ENCODE measurements at places on chromosomes 11 and 22. TPM values are rescaled to one million over a fixed set of nuclear protein-coding genes. Genes with fewer than 3 reads are reported as not detected.

GRCh38 chr11:128956401-128957201 is 13.9 kb upstream of the TP53AIP1 start:
- H3K36me3 ChIP-seq: no peaks in the 10 kb centered on the region
- peak; percentile 78 for DNase-seq
- H3K27me3 ChIP-seq: peaks cover 10% of the 10 kb centered on the region

DNA sequence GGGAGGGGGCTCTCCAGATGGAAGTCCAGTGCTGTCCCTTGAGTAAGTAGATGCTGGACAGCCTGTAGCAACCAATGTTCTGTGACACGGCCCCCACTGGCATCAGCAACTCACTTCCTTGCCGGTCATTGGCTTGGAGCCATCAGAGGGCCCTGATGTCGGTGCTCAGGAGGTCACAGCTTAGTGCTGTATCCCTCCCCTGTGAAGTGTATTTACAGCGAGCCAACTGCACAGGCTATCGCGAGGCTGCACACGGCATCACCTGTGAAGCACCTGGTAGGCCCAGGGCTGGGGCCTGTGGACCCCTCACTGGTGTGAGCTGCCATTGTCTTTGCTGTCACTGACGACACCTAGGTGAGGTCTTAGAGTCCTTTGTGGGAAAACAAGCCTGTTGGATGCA is 13.4 kb upstream of the ACR start:
- no peak overlapping the region for H3K4me3 ChIP-seq
- DNase-seq: no peak
- peaks cover 17% of the 10 kb centered on the region for H3K36me3 ChIP-seq
- no peaks in the 10 kb centered on the region for H3K4me1 ChIP-seq
- H3K27me3 ChIP-seq: peaks cover 13% of the 10 kb centered on the region
- no peak overlapping the region for H3K27ac ChIP-seq

DNA sequence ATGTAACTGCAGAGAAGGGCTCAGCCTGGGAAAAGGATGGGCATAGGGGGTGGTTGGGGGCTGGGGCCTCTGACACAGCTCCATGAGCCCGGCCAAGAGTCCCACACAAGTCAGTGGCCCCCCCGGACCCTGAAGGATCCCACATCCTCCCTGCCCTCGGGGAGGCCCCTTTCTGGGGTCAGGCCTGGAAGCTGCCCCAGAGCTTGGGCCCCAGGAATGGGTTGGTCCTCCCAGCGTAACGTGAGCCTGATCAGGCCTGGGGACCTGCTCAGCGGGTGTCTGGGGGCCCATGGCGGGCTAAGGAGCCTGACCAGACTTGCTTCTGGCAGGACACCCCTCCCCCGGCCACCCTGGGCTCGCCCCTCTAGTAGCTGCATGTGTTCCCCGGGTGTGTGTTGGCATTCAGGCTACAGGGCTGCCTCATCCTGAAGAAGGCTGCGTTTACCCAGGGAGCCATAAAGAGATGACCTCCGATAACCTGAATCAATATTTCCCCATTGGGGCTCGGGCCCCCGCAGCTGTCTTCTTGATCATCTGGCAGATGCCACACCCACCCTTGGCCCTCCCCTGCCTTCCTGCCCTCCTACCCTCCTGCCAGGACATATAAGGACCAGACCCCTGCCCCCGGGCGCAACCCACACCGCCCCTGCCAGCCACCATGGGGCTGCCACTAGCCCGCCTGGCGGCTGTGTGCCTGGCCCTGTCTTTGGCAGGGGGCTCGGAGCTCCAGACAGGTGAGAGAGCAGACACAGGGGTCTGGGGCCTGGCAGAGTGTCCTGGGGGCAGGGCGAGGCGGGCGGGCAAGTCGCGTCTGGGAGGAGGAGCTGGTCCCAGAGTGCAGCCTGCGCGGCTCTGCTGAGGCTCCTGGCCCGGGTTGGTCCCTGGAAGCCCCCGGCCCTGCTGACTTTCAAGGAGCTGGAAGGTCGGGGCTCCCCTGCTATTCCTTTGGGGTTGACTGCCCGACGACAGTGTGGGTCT is at the start of gene MUC2:
Gene MUC2, plus strand, starts transcription at position 631 of the 978 bp plus-strand sequence.
- no peaks in the 10 kb centered on the region for H3K27me3 ChIP-seq
- H3K27ac ChIP-seq: no peak within 1 kb of the TSS
- H3K4me1 ChIP-seq: peaks cover 11% of the 10 kb centered on the region
- H3K36me3 ChIP-seq: no peaks in the 10 kb centered on the region
- no peak for DNase-seq

DNA sequence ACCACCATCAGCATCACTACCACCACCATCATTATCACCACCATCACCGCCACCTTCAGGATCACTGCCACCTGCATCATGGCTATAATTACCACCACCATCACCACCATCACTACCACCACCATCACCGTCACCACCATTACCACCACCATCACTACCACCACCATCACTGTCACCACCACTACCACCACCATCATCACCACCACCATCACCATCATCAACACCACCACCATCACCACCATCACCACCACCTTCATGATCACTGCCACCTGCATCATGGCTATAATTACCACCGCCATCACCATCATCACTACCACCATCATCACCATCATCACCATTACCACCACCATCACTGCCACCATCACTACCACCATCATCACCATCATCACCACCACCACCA is 23.5 kb downstream of the CACNG2 start:
- DNase-seq: no peak
- no peak overlapping the region for H3K27ac ChIP-seq
- H3K27me3 ChIP-seq: peaks cover 42% of the 10 kb centered on the region
- no peaks in the 10 kb centered on the region for H3K4me1 ChIP-seq
- H3K36me3 ChIP-seq: no peaks in the 10 kb centered on the region

Gene RHOD
- 5.3 TPM for total RNA-seq

DNA sequence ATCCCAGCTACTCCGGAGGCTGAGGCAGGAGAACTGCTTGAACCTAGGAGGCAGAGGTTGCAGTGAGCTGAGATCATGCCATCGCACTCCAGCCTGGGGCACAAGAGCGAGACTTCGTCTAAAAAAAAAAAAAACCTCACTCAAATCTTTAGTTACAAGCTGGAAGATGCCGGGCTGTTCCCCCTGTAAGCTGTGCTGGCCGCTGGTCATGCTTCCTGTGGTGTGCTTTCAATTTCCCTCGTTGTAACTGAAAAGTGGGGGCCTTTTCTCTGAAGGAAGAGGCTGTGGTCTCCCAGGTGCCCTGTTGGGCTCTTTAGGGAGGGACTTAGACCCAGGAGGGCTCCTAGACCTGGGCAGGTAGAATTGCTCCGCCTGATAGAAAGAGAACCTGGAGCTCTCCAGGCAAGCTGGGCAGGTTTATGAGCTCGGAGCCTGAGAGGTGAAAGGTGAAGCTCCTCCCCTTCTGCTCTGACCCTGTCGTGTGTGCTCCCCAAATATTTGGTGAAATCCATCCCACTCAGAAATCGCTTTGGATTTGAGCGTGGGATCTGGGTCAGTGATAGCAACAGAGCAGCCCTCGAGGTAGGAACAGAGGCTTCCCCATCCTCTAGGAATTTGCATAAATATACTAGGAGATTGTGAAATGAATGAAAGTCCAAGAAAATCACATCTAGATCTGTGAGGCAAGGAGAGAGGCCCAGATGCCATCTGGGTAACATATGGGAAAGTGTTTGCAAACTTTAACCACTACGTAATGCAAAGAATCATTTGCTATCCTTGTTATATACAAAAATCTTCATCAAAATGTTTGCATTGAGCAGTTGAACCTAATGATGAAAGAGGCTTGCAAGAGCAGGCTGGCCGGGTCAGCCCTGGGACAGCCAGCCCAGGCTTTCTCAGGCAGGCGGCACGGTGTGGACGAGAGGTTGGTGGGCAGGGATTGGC is 154.3 kb downstream of the FBXO7 start:
- no peaks in the 10 kb centered on the region for H3K36me3 ChIP-seq
- H3K27ac ChIP-seq: peak overlapping the region; percentile 100
- DNase-seq: peak; percentile 97
- no peaks in the 10 kb centered on the region for H3K27me3 ChIP-seq

DNA sequence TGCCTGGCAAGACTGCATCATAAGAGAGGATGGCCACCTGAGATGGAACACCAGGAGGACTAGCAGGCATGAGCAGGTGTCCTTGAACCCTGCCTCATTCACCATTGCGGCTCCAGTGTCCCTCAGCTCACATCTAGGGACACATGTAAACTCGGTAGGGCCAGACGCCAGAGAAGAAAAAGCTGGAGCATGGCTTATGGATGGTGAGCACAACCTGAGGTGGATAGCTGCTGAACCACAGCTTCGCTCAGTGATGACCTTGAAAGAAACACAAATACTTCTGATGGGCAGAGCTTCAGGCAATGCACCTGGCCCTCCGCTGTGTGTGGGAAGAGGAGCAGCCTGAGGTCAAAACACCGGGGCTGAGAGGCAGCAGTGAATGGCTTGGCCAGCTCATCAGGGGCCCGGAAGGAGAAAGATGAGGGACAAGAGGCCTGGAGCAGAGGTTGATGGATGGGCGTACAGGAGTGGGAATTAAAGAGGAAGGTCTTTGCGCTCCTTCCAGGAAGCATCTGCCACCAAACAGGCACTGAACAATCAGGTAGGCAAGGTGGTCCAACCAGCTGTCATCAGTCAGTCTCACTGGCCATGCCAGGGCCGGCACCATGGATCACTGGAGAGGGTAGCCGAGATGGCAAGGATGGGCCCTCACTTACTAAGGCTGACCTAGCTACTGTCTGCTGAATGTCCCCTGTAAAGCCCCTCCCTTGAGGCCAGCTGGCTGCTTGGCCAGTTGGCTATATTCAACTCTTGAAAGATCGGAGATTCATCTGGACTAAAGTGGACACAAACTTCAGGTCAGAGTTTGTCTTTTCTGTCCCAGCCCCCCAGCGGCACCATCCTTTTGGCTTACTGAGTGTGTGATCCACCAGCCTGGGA is 89.7 kb downstream of the MYEOV start:
- 0 out of 2 replicates have a peak, but pooled peaks cover 2% of the 10 kb centered on the region for H3K4me1 ChIP-seq
- H3K4me3 ChIP-seq: no peak overlapping the region
- H3K36me3 ChIP-seq: no peaks in the 10 kb centered on the region
- H3K27me3 ChIP-seq: no peaks in the 10 kb centered on the region
- no peak overlapping the region for H3K27ac ChIP-seq

DNA sequence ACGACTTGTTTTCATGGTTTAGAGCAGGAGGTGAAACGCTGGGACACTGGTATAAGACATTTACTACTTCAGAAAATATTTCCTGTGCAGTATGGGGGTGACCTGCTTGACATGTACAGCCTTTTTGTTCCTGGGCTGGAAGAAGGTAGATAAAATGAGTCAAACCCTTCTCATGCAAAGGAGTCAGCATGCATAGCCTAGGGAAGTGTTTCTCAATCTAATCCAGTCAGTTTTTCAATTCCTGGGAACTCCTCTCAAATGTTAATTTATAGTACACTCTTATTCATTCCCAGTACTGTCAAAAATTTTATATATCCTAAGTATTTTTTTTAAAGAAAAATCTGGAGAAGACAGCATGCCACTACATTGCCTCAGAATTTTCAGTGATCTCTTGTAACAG is 154.7 kb upstream of the GUCY1A2 start:
- DNase-seq: no peak
- H3K27ac ChIP-seq: no peak overlapping the region
- H3K4me3 ChIP-seq: no peak overlapping the region
- H3K36me3 ChIP-seq: no peaks in the 10 kb centered on the region

Gene LRFN4
- total RNA-seq: 7.8 TPM

- H3K27ac ChIP-seq: peak overlapping the region; percentile 93
- no peaks in the 10 kb centered on the region for H3K27me3 ChIP-seq
- peak; percentile 32 for DNase-seq
- no peaks in the 10 kb centered on the region for H3K4me1 ChIP-seq
- peaks cover 2% of the 10 kb centered on the region for H3K36me3 ChIP-seq
These were observed 1.3 kb downstream of the WEE1 start for GRCh38 chr11:9574622-9575259.

Gene CDON
- 3.8 TPM for total RNA-seq

- H3K36me3 ChIP-seq: no peaks in the 10 kb centered on the region
- peak; percentile 80 for DNase-seq
- peaks cover 13% of the 10 kb centered on the region for H3K4me1 ChIP-seq
- no peaks in the 10 kb centered on the region for H3K27me3 ChIP-seq
- H3K27ac ChIP-seq: peak overlapping the region; percentile 93
- H3K4me3 ChIP-seq: no peak overlapping the region
These were observed 4.6 kb upstream of the RNF185 start for GRCh38 chr22:31155422-31155821.

DNA sequence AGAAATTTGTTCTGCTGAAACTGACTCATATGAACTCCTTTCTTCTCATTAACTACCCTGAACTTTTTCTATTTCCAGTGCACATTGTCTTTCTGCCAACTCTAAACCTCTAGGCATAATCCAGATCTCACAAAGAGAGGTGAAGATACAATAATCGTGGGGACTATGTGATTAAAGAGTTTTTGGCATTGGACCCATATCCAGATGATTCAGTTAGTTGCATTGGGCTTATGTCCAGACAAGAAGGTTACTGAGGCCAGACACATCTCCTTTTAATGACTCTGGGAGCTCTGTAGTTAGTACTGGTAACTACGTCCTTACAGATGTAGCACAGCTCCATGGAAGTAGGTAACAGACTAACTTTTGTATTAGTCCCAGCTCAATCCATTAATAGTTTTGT is 273.0 kb downstream of the CASP12 start:
- no peak overlapping the region for H3K27ac ChIP-seq
- H3K36me3 ChIP-seq: no peaks in the 10 kb centered on the region
- H3K27me3 ChIP-seq: no peaks in the 10 kb centered on the region
- DNase-seq: peak; percentile 41

DNA sequence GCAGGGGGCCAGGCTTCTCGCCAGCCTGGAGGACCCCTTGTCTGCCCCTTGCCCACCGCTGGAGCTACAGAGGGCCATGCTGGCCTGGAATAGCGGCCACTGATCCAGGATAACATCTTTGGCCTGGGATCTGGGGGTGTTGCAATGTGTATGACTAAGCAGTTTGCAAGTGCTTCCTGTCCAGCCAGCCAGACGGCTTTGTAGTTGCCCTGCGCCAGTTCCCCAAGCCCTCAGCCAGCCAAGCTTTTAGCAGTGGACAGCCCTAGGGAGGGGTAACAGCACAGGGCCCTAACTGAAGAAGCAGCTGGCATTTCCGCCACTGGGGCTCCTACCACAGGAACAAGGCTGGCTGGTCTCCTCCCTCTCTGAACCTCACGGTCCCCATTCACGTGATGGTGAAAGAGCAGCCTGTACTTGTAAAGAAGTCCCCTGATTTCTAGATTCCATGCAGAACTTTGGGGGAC is 32.1 kb downstream of the UQCR10 start:
- H3K4me3 ChIP-seq: no peak overlapping the region
- H3K27ac ChIP-seq: peak overlapping the region; percentile 86
- peaks cover 12% of the 10 kb centered on the region for H3K4me1 ChIP-seq
- DNase-seq: peak; percentile 94
- no peaks in the 10 kb centered on the region for H3K27me3 ChIP-seq

Gene MMP11
- 1.4 TPM for total RNA-seq

DNA sequence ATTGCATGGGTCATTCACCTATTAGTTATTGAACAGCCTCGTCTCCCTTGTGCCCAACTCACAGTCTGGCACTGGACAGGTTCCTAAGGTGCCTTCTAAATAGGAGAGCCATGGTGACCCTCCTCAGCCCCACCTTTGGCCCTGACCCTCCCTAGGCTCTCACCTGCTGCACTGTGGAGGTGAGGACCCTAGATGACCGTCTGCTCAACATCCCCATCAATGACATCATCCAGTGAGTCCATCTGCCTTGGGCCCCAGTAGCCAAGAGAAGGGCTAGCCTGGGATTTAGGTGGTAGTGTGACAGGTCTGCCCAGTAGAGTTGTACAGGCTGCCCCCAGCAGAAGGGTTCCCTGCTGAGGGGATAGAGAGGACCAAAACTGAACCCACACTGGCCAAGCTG is 13.6 kb downstream of the UCP2 start:
- H3K4me3 ChIP-seq: no peak overlapping the region
- no peaks in the 10 kb centered on the region for H3K27me3 ChIP-seq
- H3K27ac ChIP-seq: no peak overlapping the region
- H3K4me1 ChIP-seq: no peaks in the 10 kb centered on the region
- no peak for DNase-seq
